Lower leg skin (tissue), 4 donors: ENCODE measurements at places on chromosomes 5 and 9. TPM values are rescaled to one million over a fixed set of nuclear protein-coding genes. Genes with fewer than 3 reads are reported as not detected.

The GALNT12 gene
- total RNA-seq = 6.7 TPM

The NUTM2F gene
- total RNA-seq = not detected

The ZNF879 gene
- total RNA-seq = 2.1 TPM

The CDX1 gene
- not detected for total RNA-seq

The PKD2L2 gene
- total RNA-seq = not detected

The CCDC127 gene
- 5.4 TPM for total RNA-seq
